ENCODE measurements at places on chromosomes 1 and 21.
A peak's percentile ranks its signal among the peaks of the same experiment; 100 is the strongest.

DNA sequence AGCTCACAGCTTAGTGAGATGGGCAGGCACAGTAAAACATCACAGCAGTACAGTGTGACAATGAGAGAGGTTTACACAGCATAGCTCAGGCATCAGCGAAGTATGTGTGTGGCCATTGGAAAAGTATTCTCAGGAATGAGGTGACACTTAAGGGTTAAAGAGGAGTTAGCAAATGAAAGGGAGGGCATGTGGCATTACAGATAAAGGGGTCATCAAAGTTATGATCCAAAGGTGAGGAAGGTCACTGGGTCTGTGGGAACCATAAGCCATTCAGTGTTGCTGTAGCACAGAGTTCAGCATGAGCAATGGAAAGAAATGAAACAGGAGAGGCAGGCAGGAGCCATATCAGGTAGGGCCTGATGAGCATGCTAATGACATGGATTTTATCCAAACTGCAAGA lies 4.5 kb upstream of the C8B start:
- no peak for DNase-seq

DNA sequence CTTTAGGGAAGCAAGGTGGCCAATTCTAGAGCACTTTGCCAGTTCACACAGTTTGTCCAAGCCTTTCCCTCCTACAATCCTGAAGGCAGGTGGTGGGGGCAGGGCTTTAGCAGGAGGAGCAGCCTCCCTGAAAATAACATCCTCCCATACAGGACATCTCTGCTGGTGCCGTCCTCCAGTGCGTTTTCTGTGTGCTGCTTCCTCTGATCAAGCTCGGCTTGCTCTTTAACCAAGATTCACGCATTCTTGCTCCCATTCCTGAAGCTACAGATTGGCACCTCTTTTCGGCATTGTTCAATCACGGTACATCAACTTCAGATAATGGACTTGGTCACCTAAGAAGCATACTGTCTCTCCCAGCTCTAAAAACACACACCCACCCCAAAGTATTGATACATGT lies 7.5 kb upstream of the DPT start:
- no peak for DNase-seq

DNA sequence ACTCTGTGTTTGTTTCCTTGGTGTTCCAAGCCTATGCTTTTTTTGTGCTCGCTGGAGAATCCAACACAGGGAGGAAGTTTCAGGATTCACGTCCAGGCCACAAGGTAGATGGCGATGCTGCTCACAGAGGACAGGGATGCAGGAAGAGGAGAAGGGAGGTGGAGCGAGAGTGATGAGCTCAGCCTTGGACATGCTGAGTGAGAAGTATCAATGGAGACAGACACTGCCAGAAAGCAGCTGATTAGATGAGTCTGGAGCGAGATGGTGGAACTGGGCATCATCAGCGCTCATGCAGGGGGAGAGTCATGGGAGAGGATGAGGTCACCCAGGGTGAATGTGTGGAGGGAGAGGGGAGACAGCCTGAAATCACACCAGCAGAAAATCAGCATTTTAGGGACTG lies 110.0 kb downstream of the GLUL start:
- peak; percentile 40 for DNase-seq

GRCh38 chr1:203944651-203945404 lies 83.4 kb downstream of the SNRPE start:
- DNase-seq = no peak

DNA sequence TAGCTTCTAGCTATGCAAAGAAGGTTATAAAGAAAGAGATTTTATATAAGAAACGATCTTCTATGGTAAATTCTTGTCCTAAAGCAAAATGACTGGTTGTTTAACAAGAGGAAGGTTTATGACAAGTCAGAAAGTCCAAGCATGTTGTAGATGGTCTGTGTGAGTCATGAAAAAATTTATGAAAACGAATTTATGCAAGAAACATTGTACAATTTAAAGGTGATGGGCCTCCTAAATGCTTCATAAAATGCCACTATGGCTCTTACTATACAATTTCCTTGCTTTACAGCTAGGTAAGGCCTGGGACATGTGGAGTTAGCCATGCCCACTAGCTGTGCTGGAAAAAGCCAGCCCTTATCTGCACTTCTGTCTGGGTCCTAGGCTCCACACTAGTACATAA lies 125.4 kb downstream of the PTGER3 start:
- DNase-seq = no peak

DNA sequence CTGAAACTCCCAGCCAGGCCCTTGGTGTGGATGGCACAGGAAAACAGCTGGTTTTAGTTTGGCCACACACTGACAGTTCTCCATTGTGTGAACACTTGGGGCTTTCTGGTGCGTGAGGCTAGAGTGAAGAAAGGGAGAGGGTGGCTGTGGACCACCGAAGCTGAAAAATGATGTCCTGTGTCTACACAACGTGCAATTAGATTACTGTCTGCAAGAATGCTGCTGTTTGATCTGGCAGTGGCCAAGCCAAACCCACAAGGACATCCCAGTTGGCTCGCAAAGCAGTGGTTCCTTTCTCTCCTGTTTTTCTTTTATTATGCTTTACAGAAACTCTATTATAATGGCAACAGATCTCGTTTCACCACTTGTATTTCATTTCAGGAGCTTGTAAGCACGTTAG lies 58.9 kb downstream of the ERG start:
- peak; percentile 18 for DNase-seq

GRCh38 chr1:186482661-186483255 lies 21.8 kb upstream of the PDC start:
- peak; percentile 68 for DNase-seq

GRCh38 chr1:17904290-17904689 lies 149.2 kb downstream of the ACTL8 start:
- DNase-seq = no peak

- DNase-seq = peak; percentile 3
Measured at GRCh38 chr1:64745181-64745985, 508 bp downstream of the RAVER2 start.
